ENCODE measurements at places on chromosomes 6 and 20.

- DNase-seq: no peak
Measured at GRCh38 chr20:60806354-60806753, 445.7 kb upstream of the CDH4 start.

DNA sequence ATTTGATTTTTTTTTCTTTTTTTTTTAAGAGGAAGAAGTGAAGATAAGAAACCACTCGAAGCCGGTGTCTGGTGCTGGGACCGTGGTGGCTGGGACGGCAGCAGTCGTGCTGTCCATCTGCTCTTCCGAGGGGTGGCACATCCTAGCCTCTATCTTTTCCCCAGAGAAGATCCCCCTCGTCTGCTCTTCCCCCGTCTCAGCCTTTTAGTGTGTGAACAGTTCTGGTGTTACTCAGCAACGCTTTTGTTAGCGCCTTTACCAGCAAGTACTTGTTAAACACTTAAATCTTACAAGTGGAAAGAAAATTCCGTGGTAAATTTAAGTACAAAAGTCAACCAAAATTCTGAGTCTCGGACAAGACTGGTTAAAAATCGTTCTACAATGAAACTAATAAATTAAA lies 90.1 kb downstream of the RSPH3 start:
- no peak for DNase-seq

- no peak for DNase-seq
Measured at GRCh38 chr6:161727083-161727833, 453.4 kb upstream of the AGPAT4 start.

DNA sequence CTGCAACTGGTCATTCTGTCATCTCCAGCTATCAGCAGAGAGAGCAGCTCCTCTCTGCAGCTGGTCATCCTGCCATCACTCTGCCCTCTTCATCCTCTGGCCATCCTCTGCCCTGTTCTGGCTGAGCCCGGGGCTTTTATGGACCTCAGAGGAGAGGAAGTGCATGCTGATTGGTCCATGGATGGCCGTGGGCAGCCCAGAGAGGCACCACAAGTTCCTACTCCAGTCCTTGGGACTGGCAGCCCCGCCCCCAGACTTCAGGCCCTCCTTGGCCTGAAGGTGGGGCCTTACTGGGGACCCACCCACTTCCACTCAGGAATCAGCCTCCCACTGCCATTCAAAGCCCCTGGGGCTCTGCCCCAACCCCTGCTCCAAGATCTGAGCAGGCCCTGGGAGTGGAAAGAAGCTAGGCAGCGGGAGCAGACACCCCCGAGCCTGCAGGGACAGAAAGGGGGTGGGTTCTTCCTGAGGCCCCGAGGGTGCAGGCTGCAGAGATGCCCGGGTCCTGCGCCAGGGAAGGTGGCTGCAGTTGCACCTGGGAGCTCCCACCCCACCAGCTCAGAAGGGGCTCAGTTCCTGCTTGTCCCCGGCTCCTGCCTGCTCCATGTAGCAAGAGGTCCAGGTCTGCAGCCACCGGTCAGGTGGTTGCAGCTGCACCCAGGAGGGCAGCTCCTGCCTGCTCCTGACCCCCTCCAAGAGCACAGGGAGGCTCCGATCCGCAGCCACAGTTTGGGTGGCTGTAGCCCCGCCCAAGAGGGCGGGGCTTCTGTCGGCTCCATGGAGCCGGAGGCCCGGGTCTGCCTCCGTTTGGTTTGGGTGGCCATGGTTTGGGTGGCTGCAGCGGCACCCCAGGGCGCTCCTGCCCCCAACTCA lies 34.1 kb upstream of the HMGA1 start:
- no peak for DNase-seq

- DNase-seq: no peak
Measured at GRCh38 chr6:87667032-87667431, 35.0 kb downstream of the AKIRIN2 start.

DNA sequence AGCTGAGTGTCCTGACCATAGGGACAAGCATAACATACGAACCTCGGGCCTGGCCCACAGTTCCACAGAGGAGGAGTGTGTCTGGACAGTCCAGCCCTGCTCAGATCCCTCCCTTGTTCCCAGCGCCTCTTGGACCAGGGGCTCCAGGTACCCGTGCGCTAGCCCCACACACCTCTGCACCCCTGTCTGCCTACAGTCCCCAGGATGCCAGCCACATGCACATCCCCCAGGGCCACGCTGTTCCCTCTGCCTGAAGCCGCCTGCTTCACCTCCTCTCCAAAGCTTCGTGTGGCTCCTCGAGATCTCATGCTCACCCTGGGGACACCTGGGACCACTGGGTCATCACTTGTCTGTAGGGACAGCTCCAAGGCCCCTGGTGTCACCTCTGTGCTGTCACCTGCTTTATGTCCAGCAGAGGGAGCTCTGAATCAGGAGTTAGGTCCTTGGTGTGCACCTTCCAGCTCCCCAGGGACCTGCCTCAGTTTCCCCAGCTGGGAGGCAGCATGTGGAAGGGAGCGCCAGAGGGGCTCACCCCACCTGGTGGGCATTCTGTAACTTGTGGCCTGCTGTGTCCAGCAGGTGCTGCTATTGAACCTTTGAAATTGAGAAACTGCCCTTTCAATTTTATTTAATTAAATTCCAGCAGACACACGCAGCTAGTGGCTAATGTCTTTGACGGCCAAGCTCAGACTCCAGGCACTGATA lies 7.3 kb upstream of the YTHDF1 start:
- DNase-seq: peak; percentile 32

DNA sequence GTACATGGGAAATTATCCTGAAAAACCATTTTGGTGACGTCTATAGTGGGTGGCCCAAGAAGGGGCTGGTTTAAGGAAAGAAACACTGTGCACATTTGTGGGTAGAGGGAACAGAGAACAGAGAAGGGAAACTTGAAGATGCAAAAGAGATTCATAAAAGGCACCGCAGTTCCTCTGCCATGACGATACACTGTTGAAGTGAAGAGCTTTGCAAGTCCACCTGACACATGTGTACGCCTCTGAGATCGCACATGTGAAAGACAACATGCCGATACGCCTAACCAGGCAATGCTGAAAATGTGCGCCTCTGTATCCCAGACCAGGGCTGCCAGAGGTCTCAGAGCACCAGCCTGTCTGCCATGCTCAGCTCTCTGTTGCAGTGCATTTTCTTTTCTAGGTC lies 180.9 kb downstream of the KIF16B start:
- no peak for DNase-seq

GRCh38 chr6:63347599-63347998 lies 27.8 kb upstream of the LGSN start:
- peak; percentile 79 for DNase-seq

- peak; percentile 85 for DNase-seq
Measured at GRCh38 chr6:121856296-121856695, 420.9 kb downstream of the GJA1 start.
